Gastroesophageal sphincter (tissue), 4 donors: ENCODE measurements at places on chromosomes 1 and 21. TPM values are rescaled to one million over a fixed set of nuclear protein-coding genes. Genes with fewer than 3 reads are reported as not detected.

The CYP4X1 gene
- total RNA-seq: 4.8 TPM

The DNALI1 gene
- 10.2 TPM for total RNA-seq

The FAM72A gene
- total RNA-seq: 1.1 TPM

The TMEM81 gene
- 4.5 TPM for total RNA-seq

The CYP4A22 gene
- total RNA-seq: 0.27 TPM

GRCh38 chr1:244419024-244419423, 32.7 kb downstream of the ADSS2 start:
- no peak for ATAC-seq

GRCh38 chr1:8078176-8078671, 52.1 kb upstream of the ERRFI1 start:
- peak; percentile 87 for ATAC-seq

GRCh38 chr21:37155186-37155585, 82.1 kb downstream of the TTC3 start:
- ATAC-seq: no peak

GRCh38 chr1:150548632-150549495, at the start of gene ADAMTSL4:
TSS of gene ADAMTSL4 (plus strand) at chr1:150549408. CDS start at chr1:150552289, 2,881 bp downstream.
- peak; percentile 62 for ATAC-seq

DNA sequence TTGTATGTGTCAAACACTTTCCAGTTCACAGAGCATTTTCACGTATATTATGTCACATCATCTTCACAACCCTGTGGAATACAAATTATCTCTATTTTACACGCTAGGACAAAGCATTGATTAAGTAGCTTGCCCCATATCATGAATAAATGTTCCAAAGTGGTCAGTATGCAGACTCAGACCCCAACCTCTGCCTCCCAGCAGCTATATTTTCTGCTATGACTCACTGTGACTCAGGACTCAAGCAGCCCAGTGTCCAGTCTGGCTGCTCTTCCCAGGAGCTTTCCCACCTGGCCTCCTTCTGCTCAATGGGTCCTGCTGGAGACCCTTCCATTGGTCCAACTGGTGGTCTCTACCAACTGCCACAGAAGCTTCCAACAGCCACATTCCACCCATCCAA, 56.0 kb upstream of the RAP1A start:
- no peak for ATAC-seq

DNA sequence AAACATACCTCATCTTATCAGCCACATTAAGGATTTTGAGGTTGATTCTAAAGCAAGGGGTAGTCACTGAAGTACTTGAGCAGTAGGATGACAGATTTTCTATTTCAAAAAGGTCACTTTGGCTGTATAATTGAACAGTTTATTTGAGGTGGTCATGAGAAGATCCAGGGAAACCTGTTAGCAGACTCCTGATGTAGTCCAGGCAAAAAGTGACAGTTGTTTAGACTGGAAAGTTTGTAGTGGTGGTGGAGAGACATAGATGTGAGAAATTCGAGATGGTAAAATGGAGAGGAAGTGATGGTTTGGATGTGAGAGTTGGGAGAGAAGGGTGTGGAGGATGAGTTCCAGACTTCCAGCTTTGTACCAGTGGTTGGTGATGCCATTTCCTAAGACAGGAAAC, 7.5 kb downstream of the FAM163A start:
- ATAC-seq: no peak

GRCh38 chr1:30668546-30669327, 54.6 kb downstream of the MATN1 start:
- ATAC-seq: no peak

DNA sequence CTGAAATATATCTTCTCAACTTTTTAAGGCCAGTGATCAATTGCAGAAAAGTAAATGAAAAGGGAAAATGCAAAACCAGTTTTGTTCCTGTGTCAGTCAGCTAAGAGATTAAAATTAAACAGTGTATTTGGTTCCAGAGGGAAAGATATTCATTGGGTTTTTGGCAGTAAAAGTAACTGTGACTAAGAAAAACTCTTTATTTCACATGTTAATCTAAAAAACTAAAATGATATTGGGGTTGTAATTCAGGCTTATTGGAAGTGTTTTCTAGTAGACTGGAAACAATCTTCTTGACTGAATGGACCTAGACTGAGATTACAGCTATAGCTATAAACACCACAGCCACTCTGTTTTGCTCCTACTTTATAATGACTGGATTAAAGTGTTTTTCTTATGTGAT, 413.9 kb downstream of the ADGRL2 start:
- no peak for ATAC-seq

- ATAC-seq: no peak
These were observed 822.8 kb downstream of the BRINP3 start for GRCh38 chr1:189654906-189655305.

DNA sequence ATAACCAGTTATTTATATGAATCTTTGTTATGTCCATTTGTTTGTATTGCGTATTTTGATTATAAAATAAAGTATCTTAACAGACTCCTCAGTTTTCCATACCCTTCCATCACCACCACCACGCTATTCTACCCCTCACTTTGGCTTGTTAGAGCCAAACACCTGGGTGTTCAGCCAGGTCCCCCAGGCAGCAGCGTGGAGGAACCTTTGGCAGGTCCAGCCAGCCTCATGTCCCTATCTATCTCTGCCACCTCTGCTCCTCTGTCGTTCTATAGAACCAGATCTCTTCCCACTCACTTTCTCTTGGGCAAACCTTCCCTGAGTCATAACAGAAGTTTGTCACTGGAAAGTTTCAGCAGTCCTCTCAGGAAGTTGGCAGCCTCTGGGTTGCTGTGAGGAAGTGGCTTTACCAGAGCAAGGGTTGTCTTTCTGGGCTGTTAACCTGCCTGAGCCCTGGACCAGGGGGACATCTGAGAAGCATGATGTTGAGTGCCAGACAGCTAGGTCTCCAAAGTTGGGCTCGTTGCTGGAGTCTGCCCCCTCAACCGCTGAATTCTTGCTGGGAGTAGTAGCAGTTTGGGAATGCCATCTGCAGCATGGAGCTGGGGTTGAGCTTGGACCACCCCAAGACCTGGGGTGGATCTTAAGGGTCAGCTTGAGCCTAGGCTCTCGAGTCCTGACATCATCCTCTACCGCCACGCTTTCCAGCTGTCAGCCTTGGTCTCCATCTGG, 996 bp upstream of the SH3BGRL3 start:
- no peak for ATAC-seq
